ENCODE measurements at places on chromosomes 5 and 9.

GRCh38 chr5:158614951-158615350, 484.8 kb downstream of the EBF1 start:
- no peak for DNase-seq

DNA sequence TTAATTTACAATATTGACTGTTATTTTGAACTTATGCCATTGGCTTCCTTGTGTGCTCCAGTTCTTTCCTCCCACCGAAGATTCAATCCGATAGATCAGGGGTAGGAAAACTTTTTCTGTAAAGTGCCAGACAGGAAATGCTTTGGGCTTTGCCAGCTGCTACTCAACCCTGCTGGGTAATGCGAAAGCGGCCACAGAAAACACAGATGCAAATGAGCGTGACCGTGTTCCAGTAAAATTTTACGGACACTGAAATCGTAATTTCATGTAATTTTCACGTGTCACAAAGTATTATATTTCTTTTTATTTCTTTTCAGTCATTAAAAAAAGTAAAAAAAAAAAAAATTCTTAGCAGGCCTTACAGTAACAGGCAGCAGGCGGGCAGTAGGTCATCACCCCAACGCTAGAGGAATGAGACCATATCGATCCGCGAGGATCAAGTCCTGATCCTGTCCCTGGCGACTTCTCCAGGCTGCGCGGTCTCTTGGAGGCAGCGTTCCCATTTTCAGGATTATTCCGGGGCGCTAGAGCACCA, 599 bp downstream of the NMRK1 start:
- peak; percentile 71 for DNase-seq

- no peak for DNase-seq
Measured at GRCh38 chr5:43973318-43973717, 370.3 kb downstream of the NNT start.

DNA sequence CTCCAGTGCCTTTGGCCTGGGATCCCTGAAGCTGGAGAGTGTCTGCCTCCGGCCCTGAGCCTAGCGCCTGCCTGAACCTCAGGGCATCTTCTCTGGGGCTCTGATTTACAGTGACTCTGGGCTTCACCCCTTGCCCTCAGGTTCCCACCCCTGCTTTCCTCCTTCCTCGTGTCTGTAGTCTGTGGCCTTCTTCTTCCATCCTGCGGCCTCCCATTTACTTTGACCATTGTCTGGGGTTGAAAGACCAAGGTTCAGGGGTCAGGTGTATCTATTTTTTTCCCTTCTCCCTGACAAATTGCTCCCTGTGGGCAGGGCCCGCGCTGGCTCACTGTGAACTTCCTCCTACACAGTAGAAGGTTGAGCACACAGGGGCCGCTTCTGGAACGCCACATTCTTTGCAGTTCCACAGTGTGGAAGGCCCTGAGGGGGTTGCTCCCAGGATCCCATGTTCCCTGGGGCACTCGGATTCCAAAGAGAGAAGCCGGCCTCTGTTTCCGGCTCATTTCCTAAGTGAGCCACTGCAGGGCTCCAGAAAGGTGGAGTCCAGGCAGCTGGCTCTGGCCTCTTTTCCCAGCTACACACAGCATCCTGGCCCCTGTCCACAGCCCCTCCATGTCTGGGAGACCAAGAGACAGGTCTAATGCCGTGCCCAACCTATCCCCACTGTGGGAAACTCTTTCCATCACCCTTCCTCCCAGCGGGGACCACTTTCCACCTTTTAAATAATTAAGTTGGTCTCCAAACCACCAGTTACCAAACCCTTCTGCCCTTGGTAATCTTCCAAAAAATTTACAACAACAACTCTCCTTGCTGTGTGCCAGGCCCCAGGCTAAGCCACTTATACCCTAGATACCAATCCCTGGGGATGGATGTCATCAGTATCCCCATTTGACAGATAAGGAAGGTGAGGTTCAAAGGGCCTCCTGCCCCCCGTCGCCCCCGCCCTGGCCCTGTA, 140.3 kb upstream of the IER5L start:
- peak; percentile 13 for DNase-seq

DNA sequence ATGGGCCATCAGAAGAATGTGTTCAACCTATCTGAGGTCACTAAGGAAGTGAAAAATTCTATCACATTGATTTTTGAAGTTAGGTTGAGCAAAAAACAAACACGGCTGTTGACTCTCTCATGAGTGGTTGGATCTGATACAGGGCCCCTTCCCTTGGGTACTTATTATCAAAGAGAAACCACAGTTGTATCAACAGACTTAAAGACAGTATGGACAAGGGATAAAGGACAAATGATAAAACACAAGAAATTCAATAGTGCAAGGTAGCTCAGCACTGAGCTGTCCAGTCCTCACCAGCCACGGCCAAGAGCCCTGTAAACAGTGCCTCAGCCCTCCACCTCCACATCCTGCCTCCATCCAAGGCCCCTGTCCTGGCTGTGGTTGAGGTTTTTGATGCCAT, 86.9 kb downstream of the UBE2QL1 start:
- no peak for DNase-seq

GRCh38 chr5:180830253-180831138, 27.9 kb upstream of the MGAT1 start:
- DNase-seq = no peak

DNA sequence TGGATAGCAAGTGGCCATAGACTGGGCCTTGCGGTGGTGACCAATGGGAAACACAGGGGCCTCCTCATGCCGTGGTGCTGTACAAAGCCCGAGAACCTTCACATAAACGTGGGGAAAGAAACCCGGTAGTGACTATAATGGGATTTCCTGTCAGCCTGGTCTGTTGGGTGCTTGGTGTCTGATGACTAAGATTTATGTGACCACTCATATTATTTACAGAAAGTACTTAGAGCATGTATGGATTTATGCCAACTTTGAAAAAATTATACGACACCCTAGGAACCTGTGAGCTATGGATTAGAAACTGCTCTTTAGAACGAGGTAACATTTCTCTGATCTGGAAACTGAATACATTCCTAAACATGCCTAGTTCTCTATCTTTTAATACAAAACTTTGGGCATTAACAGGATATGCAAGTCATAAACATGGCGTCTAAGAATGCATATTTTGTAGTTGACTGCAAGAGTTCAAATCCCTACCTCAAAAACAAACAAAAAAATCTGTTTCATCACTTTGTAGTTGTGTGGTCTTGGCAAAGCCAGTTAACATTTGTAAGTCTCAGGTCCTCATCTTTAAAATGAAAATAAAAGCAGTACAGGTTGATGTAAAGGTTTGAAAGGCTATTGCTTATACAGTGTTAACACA, 85.4 kb downstream of the TMEM167A start:
- DNase-seq = no peak

GRCh38 chr9:8871796-8872445, 1072.3 kb upstream of the DMAC1 start:
- no peak for DNase-seq

DNA sequence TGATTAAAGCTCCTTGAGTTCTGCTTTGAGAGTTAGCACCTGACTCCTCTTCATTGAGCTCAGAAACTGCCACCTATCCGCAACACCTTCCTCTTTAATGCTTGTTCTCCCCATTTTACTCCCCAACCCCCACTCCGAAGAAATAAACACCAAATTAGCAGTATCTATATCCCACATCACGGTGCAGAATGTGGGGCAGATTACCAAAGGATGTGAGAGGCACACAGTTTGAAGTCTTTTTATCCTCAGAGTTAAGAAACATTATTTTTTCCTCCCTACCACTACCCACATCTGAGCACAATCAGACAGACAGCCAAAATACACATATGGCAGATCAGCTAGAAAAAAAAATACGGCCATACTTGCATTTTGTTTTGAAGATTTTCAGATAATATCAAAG, 26.1 kb upstream of the IL7R start:
- DNase-seq = no peak

DNA sequence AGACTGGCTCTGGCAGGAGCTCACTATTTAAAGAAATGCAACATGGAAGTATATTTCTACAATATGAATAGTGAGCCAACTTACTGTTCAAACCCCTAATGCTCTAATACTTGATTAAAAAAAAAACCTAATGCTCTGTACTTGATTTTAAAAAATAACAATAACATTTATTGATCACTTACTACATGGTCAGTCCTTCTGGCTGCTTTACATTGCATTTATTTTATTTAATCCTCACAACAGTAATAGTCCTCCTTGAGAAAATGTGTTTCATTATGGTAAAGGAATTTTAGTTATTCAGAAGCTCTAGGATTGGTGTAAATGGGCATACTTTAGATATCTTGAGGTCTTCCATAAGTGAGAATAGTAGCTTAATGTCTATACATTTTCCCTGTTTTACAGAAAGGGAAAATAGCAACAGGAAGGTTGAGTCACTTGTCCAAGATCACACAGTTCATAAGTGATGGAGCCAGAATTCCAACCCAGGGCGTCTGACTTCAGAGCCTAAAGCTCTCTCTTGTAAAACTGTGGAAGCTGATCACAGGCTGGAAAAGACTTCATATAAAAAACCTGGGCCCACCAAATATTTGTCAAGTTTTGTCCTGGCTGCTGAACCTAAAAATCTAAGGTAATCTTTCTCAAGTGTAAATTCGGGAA, 1.0 kb downstream of the STARD4 start:
- no peak for DNase-seq

GRCh38 chr5:106860398-106861044, 810.2 kb downstream of the EFNA5 start:
- DNase-seq = no peak

DNA sequence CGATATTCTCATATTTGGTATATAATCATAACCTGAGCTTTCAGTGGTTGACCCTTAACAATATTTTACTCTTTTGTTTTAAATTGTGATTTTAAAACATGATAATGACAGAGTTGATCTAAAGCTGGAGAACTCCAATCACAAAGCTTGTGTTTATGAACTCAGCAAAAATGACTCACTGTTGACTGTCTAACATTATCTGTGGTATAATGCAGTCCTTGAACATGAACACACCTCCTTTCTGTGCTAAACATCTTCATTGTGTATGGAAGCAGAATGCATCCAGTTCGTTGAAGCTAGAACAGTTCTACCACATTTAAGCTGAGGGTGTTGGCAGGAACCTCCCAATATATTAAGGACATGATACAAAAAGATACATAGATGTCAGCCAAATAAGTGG, 1030.2 kb upstream of the SEMA6A start:
- no peak for DNase-seq

GRCh38 chr9:36991516-36992134, 42.4 kb downstream of the PAX5 start:
- peak; percentile 44 for DNase-seq

GRCh38 chr5:100800562-100800961, 102.5 kb downstream of the ST8SIA4 start:
- DNase-seq = no peak

DNA sequence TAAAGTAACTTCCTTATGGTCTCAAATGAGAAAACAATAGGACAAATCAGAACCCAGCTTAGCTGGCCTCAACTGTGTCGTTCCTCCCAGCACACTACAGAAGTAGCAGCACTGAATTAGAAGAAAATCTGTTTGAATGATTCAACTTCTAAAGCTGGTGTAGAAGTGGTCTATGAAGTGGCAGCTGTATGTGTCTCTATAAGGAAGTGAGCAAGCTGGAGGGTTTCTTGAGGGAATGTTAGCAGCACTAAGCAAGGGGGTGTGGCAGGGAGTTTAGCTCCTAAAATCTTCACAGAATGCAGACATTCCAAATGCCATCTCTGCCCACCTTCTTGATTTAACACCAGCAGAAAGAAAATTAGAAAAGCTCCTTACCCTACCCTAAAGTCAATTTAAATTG, 4.1 kb downstream of the KLF9 start:
- peak; percentile 54 for DNase-seq

GRCh38 chr9:105083256-105083655, 155.3 kb upstream of the ABCA1 start:
- DNase-seq = no peak

GRCh38 chr9:112361601-112362000, 18.3 kb upstream of the HSDL2 start:
- DNase-seq = no peak

Measured in natural killer cell treated with Interleukin-12 subunit alpha and Interleukin-12 subunit beta and Interleukin-15 and Interleukin-18, amount 100 ng/mL, for 72 hours (primary cell).